ENCODE measurements at places on chromosomes 4 and X.

- DNase-seq, result no peak
Observed at GRCh38 chrX:101677028-101677427, 17.4 kb upstream of the ARMCX2 start.

- no peak for DNase-seq
Observed at GRCh38 chrX:155148724-155149537, 67.3 kb upstream of the VBP1 start.

- DNase-seq, result no peak
Observed at GRCh38 chrX:28847423-28847822, 260.2 kb downstream of the IL1RAPL1 start.

DNA sequence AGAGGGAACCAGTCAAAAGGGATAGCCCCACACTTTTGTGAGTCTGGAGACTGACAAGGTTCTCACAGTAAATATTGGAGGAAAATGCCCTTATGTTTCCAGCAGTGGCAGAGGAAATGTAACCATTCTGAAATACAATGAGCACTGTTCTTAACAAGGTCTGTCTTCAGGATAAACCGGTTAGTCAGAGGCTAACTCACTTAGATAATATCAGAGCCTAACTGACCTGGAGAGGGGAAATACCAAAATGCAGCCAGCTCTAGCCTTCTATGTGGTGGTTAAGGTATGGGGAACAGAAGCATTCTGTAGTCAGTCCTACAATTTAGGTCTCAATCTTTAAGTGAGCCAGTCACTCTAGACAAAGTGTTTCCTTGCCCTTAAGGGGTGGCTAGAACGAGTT lies 70.8 kb downstream of the TBCK start:
- no peak for DNase-seq

DNA sequence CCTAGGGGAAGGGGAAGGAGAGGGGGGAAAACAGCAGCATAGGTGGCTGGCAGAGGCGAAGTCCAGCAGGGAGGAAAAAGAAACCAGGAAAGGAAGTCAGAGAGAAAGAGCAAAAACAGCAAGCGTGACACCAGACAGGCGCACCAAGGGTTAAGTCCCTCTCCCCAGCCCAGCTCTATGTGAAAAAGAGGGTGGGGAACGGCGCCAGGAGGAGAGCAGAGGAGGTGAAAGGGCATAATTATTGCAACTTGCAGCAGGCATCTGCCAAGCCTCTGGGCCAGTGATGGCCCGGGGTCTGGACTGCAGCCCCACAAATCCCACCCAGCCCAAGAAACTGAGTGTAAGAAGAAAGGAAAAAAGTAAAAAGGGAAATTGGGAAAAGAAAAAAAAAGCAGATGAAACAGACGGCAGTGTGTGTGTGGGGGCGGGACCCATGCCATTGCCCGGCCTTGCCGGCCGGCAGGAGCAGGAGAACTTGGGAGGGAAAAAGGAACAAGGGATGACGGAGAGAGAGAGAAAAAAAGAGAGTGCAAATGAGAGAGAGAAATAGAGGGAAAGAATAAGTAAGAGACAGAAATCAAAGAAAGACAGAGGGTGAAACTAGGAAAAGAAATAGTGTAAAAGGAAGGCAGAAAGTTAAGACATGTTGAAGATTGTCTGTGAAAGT lies 14.1 kb upstream of the RHOXF2 start:
- no peak for DNase-seq

DNA sequence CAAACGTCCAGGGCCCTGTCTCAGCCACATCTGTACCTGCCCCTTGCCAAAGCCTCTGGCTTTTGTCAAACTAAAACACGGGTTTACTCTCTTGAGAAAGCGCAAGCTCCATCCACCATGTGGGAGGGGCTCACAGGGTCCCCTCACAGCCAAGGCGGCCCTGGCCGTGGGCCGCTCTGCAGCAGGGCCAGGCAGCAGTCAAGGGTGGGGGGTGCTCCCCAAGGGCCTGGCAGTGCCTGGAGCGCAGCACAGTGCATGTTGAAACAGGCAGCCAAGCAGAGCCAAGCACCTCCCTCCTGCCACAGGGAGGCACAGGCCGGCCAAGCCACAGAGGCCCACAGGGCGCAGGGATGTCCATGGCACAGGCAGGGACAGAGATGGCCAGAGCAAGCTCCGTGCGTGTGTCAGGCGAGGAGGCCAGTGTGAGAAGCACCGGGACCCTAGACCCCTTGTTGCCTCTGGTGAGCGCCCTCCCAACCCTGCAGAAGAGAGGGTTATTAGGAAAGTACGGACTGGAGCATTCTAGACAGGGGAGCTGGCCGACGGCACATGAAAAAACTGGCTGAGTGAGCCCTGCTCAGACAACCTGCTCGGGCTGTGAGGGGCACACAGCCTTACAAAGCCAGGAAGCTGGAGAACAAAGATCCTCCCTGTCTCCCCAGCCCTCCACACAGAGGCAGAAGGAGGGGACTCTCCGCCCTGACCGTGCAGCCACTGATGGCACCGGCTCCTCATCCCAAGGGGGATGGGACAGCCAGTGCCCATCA lies 39.0 kb downstream of the FAM53A start:
- no peak for DNase-seq

DNA sequence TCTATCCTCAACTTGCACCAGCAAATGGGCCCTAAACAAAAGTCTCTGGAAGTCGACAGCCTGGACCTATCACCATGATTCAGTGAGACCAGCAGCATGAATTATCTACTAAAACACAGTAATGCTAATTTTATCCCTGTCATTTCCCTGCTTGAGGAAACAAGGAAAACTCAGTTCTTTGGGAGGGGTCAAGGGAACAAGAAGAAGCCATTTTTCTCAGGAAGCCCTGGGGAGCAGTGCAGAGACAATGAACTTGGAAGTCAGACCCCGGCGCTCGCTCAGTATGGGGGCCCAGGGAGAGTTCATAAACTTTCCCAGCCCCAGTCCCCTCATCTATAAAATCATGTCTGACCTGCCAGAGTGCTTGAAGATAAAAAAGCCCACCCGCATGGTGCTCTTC lies 50.4 kb downstream of the DCTD start:
- DNase-seq, result no peak

GRCh38 chr4:41260116-41260733 lies 3.5 kb downstream of the UCHL1 start:
- DNase-seq, result no peak

- DNase-seq, result no peak
Observed at GRCh38 chr4:152956650-152957436, 20.7 kb downstream of the FHDC1 start.

DNA sequence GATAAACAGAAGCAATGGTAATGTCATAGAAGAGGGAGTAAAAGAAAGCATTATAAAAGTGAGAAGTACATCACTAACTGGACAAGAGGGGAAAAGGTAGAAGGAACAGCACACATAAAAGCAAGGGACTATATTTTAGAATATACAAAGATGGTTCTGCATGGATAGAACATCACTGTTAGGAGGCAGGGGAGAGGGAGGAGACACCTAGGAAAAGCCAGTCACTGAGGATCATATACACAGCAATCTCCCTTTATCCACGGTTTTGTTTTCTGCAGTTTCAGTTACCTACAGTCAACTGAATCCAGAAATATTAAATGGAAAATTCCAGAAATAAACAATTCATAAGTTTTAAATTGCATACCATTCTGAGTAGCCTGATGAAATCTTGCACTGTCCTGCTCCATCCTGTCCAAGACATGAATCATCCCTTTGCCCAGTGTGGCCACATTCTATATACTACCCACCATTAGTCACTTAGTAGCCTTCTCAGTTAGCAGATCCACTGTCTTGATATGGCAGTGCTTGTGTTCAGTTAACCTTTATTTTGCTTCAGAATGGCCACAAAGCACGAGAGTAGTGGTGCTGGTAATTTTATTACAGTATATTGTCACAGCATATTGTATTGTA lies 74.2 kb downstream of the PPA2 start:
- no peak for DNase-seq

DNA sequence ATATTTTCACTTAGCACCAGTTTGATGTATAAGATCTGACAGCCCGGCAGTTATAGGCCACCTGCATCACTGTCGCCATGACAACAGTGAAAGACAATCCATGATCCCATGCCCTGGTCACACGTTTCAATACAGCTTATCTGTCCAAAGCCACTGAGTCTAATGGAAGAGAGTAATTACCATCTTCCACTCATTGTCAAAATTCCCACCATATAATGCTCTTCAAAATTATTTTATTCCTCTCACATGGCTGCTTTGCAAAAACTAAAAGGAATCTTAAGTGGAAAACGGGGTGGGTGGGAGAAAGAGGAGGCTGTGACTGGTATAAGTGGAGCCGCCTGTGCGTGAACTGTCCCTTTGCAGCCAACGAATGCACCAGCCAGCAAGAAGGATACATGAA lies 44.2 kb downstream of the MAML3 start:
- DNase-seq, result peak; percentile 53

GRCh38 chrX:40663078-40663740 lies 15.8 kb upstream of the CXorf38 start:
- DNase-seq, result no peak
